ENCODE measurements at places on chromosomes 5 and 9.

GRCh38 chr9:9631284-9631683, 981.5 kb downstream of the PTPRD start:
- H3K36me3 ChIP-seq, result no peaks in the 10 kb centered on the region
- H3K4me1 ChIP-seq, result no peaks in the 10 kb centered on the region
- no peaks in the 10 kb centered on the region for H3K27me3 ChIP-seq
- no peak for DNase-seq

- H3K36me3 ChIP-seq, result no peaks in the 10 kb centered on the region
- no peaks in the 10 kb centered on the region for H3K4me1 ChIP-seq
- no peaks in the 10 kb centered on the region for H3K27me3 ChIP-seq
- no peak for DNase-seq
- H3K27ac ChIP-seq, result no peak overlapping the region
Measured at GRCh38 chr5:107149243-107150005, 521.3 kb downstream of the EFNA5 start.

DNA sequence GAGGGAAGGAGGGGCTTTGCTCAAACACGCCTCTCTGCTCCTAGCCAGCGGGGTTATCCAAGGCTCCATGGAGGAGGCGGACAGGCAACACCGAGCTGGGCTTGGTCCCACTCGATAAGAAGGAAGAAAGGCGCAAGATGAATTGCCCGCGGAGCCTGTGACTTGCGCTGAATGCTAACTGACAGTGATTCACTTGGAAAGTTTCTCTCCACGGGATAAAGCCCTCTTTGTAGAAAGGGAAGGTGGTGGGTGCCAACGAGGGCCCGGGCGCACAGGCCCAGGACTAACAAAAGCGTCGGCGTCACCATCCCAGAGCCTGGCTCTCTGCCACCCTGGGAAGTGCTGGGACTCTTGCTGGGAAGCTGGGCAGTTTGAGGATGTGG, 76.0 kb downstream of the VAV2 start:
- H3K36me3 ChIP-seq, result no peaks in the 10 kb centered on the region
- no peak overlapping the region for H3K27ac ChIP-seq
- no peaks in the 10 kb centered on the region for H3K27me3 ChIP-seq
- no peak for DNase-seq
- H3K4me3 ChIP-seq, result no peak overlapping the region
- H3K4me1 ChIP-seq, result no peaks in the 10 kb centered on the region

DNA sequence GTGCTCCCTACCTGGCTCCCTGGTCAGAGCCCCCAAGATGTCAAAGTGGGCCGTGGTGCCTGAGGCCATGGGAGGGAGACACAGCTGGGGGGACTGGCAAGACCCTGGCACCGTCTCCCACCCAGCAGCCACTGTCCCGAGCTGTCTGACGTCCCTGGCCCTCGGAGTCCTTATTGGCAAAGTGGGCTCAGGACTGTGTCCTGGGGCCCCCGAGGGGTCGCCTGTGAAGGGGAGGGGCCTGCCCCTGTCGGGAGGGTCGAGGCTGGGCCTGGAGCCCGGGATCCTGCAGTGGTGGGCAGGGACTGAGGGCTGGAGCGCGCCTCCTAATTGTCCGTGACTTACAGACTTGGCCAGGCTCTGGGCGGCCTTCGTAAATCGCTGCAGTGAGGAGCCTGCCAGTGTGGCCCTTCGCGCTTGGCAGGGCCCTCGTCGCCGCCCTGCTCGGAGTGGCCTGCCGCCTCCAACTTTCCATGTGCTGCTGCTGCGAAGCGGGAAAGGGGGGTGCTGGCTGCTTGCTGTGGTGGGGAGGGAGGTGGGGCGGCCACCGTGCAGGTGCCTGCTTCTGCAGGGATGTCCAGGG, 13.7 kb downstream of the MYMK start:
- H3K4me1 ChIP-seq, result no peaks in the 10 kb centered on the region
- no peaks in the 10 kb centered on the region for H3K36me3 ChIP-seq
- H3K27ac ChIP-seq, result no peak overlapping the region
- DNase-seq, result no peak
- no peak overlapping the region for H3K4me3 ChIP-seq
- peaks cover 3% of the 10 kb centered on the region for H3K27me3 ChIP-seq

All from endothelial cell of umbilical vein (primary cell).